Hematopoietic multipotent progenitor cell treated with erythropoietin and hydrocortisone succinate and interleukin-3 and kit ligand, for 17 days (in vitro differentiated cells): ENCODE measurements at places on chromosomes 5 and 9.
A peak's percentile ranks its signal among the peaks of the same experiment; 100 is the strongest.

- no peak for DNase-seq
Measured at GRCh38 chr9:20619487-20620200, 2.7 kb downstream of the MLLT3 start.

DNA sequence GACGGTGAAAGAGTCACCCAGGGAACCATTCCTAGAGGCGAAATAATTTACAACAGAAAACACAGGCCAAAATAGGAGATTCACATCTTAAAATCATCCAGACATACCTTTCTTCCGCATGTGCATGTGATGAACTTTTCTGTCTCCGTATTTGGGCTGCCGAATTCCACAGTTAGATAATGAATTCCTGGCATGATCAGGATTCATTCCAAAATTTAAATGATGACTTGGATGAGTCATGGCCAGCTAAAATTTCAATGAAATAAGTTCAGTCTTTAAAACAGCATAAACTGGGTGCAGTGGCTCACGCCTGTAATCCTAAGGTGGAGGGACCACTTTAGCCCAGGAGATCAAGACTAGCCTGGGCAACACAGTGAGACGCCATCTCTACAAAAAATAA lies 82.7 kb downstream of the DROSHA start:
- DNase-seq = no peak

- DNase-seq = peak; percentile 40
Measured at GRCh38 chr9:6894135-6894534, 136.4 kb downstream of the KDM4C start.

GRCh38 chr9:133440874-133441273 lies 18.7 kb downstream of the ADAMTS13 start:
- no peak for DNase-seq

DNA sequence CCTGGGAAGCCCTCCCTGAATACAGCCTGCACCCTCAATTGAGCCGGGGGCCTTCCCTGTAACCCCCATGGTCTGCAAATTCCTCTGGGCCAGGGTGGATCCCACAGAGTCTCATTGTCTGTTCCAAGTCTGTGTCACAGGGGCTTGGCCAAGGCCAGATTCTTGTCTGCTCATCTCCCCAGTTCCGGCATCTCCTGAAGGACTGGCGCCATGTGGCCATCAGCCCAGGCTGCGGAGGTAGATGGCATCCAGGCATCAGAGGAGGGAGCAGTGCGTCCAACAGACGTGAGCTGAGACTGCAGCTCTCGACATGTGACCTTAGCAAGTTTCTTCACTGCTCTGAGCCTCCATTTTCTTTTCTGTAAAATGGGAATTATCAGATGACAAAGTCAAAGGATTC lies 37.3 kb upstream of the RPL26L1 start:
- DNase-seq = no peak

DNA sequence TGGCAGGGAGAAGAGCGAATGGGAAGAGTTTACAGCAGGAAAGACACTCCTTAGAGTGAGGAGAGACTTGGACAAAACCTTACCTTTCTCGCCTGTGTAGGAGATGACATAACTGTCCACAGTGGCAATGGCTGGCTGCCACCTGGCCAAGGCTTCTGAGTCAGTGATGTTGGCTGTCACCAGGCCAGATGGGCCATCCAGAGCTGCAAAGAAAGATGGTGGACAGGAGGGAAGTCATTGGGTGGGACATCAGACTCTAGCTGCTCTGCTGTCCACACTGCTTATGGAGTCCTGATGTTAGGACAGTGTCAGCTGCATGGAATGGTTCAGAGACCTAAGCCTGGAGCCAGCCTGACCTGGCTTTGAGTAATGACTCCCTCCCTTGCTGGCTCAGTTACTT lies 79.8 kb downstream of the TNC start:
- no peak for DNase-seq

- DNase-seq = no peak
Measured at GRCh38 chr5:141692533-141692888, 10.5 kb upstream of the ARAP3 start.

- no peak for DNase-seq
Measured at GRCh38 chr9:92717201-92718085, 47.2 kb downstream of the BICD2 start.

- no peak for DNase-seq
Measured at GRCh38 chr5:1724822-1725602, 74.6 kb downstream of the MRPL36 start.

GRCh38 chr9:136171009-136171800 lies 33.7 kb downstream of the LHX3 start:
- DNase-seq = no peak

DNA sequence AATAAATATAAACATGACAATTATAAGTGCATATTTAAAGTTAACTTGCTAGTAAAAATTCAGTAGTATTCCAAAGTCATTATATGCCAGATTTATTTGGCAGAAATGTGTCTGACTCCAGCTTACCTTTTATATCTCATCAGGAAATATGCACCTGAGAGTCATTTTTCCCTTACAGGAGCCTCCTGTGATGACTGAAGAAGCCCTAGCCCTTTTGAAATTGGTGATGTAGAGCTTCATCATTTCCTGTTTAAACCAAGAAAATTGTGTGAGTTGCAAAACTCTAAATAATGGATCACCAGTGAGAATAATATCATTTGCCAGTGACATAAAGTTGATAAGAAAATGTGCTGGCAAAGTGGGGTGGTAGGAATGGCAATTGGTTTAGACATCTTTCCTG lies 42.1 kb upstream of the CTNND2 start:
- no peak for DNase-seq

DNA sequence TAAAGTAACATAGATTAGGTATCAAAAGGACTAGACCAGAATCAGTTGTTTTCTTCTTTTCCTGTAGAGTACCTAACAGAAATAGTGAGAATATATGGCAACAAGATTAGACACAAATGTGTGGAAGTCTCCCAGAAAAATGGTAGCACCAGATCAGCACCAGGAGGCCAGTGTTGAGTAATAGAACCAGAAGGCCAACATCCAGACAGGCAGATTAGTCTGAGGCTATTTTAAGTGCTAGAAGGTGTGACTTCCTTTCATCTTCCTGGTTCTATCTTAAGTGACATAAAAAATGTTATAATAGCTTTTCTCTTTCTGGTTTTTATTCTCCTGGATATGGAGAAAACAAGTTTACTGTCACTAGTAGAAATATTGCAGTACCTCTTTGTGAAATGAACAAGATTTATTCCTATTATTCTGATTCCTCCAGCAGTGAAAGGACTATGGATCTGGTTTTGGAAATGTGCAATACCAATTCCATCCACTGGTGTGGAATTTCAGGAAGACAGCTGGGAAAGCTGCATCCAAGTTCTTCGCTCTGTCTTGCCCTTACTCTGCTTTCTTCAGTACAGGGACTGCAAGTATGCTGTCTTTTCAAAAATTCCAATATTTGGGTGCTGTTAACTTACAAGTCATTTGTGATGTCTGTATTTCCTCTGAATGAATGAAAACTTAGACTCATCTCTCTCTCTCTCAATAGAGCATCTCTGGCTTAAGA lies 39.1 kb downstream of the SHLD3 start:
- DNase-seq = no peak

DNA sequence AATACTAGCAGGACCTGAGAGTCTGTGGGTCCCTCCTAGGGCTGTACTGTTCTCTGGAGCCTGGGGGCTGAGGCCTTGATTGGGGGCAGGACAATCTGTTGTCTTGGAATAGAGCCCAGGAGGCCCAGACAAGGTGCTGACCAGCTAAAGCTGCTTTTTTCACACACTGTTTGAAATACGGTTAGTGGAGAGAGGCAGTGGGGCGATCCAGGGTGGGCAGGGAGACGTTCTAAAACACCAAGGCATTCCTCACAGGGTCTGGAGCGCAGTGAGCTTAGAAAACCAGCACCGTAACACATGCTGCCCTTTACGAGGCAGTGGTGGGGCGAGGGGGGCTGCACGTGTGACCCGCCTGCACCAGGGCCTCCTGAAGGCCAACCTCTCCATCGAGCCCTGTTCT lies 55.1 kb downstream of the EHMT1 start:
- DNase-seq = no peak

DNA sequence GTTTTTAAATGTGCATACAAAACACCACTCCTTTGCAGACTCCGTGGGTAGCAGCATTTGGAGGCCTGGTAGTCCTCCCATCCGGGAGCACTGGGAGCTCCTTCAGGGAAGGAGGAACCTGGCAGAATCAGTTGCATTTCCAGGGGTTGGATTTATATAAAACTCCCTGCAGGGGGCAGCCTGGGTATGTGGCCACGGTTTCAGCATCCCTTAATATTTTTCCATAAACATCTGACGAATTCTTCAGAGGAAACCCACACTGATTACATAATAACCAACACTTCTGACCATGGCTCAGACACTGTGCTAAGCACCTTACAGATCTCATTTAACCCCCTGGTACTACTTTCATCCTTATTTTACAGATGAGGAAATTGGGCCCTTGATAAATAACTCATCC lies 6.1 kb upstream of the AFAP1L1 start:
- no peak for DNase-seq

- no peak for DNase-seq
Measured at GRCh38 chr5:69498384-69498783, 5.8 kb downstream of the OCLN start.

GRCh38 chr9:137632230-137633161 lies 13.7 kb downstream of the EHMT1 start:
- no peak for DNase-seq

DNA sequence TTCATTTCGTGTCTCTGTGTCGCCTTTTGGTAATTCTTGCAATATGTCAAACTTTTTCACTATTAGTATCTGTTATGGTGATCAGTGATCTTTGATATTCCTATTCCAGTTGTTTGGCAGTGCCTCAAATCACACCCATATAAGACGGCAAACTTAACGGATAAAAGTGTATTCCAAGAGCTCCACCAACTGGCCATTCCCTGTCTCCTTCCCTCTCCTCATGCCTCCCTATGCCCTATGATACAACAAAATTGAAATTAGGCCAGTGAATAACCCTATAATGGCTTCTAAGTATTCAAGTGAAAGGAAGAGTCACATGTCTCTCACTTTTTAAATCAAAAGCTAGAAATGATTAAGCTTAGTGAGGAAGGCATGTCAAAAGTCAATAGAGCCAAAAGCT lies 74.8 kb downstream of the CDK5RAP2 start:
- no peak for DNase-seq

DNA sequence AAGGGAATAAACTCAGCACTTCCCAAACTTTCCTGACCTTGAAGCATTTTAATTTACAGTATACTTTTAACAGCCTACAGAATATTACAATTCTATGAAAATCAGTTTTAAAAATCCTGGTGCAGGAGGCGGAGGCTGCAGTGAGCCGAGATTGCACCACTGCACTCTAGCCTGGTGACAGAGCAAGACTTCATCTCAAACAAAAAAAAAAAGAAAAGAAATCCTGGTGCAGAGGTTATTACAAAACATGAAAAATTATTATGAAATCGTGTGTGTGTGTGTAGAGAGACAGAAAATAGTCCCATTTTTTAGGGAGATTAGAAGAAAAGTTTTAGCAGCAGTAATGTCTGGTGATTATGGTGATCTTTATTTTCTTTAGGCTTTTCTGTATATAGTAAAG lies 26.9 kb downstream of the GOLPH3 start:
- DNase-seq = no peak

DNA sequence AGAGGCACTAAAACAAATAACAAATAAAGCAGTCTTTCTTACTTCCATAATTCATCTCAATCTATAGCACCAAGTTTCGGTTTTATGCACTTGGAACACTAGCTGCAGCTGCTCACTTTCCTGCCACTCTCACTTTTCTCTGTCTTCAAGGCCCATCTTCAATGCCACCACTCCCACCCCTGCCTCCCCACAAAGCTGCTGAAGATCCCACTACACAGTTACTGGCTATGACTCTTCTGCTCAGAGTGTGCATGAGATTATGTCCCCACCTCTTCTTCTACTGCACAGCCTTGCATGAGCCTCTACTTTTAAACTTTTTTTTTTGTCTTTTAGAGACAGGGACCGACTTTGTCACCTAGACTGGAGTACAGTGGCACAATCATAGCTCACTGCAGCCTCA lies 77.4 kb downstream of the SAXO1 start:
- no peak for DNase-seq

DNA sequence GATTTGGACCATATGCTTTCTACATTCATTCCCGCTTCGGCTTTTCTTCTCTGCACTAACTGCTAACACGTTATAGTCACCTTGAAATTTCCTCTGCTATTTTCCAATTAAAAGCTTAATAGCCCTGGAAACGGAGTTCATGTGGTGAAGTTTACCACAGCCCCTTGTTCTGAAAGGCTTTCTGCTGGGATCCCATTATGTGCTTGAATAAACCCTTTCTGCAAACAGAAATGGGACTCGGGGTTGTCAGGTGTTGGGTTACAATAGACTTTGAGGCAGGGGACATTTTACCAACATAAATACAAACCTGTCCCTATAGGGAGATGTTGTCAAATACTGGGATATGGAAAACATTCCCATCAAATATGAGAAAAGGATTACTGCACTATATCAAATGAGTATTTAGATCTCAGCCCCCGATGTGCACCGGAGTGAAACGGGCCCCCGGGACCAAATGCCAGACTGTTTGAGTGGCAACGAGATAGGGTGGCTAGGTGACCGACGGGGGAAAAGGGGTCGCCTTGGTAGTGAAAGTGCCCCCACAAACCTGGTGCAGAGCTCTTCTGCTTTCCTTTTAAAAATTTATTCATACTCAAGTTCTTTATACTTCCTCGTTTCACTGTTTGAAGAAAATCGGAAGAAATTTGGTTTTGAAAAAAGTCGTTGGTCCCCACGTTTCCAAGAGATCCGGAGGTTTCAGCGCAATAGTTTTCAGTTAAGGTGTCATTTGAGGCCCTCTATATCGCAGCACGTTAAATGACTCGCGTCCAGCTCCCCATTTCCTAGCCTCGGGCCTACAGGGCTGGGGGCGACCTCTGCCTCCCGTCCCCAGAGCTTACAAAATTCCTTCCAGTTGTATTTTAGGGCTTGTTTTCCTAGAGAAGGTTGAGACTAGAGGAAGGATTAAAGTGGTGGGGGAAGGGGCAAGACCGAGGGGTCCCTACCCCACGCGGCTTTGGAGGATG lies 2.1 kb upstream of the DMRT3 start:
- DNase-seq = no peak

DNA sequence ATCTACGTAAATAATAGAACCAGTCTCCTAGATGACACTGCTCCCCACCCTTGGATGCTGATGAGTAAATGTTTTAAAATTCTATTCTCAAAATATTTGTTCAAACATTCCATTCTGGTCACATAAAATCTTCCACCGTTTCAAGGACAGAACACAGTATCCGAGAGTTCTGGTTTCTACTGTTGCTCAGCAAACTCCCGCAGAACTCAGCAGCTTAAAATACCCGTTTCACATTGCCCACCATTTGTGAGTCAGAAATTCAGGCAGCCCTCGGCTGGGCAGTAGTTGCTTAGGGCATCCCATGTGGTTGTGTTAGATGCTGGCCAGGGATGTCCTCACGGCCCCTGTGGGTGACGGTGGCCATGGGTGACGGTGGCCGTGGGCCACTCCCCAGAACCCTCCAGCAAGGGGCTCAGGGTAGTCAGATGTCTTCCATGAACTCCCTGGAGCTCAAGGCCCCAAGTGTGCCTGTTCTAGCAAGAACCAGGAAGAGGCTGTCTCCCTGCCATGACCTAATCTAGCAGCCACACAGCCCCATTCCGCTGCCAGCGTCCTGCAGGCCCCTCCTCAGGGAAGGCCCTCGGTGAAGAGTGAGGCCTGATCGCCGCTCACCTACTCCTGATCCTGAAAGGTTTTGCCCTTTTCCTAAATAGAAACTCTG lies 17.4 kb downstream of the MGAT1 start:
- no peak for DNase-seq
